PC-3 (cell line): ENCODE measurements at places on chromosomes 3 and 15. TPM values are rescaled to one million over a fixed set of nuclear protein-coding genes. Genes with fewer than 3 reads are reported as not detected.

GOLGA6L4 gene
- 0.73 and 1.2 TPM in 2 replicates for total RNA-seq

ECE2 gene
- not detected in 2 replicates for total RNA-seq

PAQR5 gene
- 12.2 and 16.5 TPM in 2 replicates for total RNA-seq

- no peak for DNase-seq
Observed at GRCh38 chr3:39453134-39453533, 14.3 kb upstream of the MOBP start.

- peak; percentile 15 for DNase-seq
Observed at GRCh38 chr3:124032311-124032880, 40.5 kb upstream of the ROPN1 start.

DNA sequence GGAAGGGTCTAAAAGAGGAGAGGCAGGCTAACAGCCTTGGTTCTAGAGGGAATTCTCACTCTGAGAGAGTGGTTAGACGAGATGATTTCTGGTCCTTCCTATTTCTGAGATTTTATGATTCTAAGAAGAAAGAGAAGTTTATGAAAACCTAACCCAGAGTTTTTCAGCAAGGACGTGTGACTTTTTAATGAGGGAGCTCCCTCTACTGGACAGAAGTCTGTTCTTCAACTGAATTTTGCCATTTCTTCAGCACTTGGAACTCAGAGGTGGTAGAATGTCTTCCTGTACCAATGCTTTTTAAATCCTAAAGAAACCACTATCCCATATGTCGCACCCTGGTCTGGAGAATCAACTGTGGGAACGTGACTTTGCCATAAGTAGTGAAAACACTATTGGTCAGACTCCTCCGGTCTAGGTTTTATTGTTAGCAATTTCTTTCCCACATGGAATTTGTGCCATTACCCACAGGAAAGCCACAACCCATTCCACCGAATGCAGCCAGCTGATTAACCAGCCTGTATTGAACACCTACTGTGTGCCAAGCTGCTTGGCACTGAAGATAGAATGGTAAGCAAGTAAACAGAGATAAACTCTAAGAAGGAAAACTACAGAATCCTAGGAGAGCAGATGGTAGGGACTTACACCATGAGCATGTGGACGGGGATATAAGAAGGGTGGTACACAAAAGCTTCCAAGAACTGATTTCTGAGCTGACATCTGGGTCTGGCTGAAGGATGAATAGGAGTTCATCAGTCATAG, 199.5 kb upstream of the LMCD1 start:
- peak; percentile 69 for DNase-seq

GRCh38 chr15:32803631-32804030, 85.8 kb downstream of the GREM1 start:
- peak; percentile 54 for DNase-seq

DNA sequence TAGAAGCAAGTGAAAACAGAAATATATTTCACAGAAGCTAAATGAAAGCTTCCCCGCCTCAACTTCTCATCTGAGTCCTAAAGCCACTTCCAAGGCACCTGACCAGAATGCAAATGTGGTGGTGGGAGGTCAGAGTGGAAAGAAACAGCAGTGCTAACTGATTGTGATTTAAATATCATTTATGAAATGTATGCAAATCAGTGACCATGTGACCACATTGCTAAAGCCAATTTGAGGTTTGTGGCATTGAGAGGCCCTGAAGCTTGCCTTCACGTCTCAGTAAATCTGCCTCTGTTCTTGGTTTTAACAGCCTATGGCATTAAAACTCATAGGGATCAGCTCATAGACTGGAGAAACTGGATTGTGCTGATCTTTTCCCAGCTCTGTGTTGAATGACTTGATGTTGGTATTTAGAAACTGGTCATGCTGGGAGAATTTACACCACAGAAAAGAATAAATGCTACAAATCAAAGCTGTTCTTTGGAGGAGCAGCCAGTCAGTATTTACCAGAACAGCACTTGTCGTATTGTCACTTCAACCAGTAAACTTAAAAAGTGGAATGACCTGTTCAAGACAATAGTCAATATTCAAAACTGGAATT, 481.4 kb upstream of the ALCAM start:
- peak; percentile 89 for DNase-seq

DNA sequence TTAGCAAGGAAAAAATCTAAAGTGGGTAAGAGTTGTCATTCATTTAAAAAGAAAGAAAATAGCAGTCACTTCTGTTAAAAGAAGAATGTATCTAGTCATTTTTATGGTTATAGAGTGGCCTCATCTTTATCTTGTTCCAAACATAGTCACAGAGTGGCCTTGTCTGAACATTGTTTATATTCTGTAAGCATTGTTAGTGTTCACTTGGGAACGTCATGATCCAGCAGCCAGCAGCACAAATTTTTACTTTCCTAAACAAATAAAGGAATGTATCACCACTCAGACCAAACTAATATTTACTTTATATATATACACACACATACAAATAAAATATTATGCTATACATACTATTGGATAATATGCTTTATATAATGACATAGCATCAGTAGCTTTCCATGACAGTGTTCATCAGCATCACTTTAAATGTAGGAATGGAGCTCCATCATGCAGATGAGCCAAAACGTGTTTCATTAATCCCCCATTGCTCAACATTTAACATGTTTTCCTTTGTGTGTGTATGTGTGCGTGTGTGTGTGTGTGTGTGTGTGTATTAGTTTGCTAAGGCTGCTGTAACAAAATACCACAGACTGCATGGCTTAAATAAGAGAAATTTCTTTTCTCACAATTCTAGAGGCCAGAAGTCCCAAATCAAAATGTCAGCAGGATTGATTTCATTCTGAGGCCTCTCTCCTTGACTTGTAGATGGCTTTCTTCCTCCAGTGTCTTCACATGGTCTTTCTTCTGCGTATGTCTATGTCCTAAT, 39.6 kb upstream of the GYG1 start:
- DNase-seq: peak; percentile 46

SLC9C1 gene
- not detected in 2 replicates for total RNA-seq

DNA sequence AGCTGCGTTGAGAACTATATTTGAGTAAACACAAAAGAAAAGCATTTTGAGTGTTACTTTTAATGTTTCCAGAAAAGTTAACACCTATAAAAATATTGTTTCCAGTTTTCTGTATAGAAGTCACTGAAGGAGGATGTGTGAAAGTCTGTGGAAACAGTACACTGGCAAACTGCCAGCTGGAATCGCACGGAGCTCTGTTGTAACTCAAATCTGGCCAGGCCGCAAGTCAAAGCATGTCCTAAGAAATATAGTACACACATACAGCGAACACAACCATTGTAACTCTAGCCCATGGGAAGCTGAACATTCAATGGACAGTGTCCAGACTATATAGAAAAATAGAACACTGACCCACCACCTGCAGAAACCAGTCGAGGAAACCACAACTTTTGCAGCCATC, 657.2 kb downstream of the FHIT start:
- peak; percentile 8 for DNase-seq

TMC3 gene
- total RNA-seq: not detected in 2 replicates

GPR171 gene
- not detected in 2 replicates for total RNA-seq

ADAMTS9 gene
- 0.55 TPM in 1 of 2 replicates, not detected in the other for total RNA-seq

GRCh38 chr3:69115731-69116130, 6.7 kb downstream of the LMOD3 start:
- DNase-seq: peak; percentile 62

RRP9 gene
- 95.0 and 112 TPM in 2 replicates for total RNA-seq

GRCh38 chr3:161108840-161109239, 3.7 kb upstream of the B3GALNT1 start:
- DNase-seq: peak; percentile 96

DNA sequence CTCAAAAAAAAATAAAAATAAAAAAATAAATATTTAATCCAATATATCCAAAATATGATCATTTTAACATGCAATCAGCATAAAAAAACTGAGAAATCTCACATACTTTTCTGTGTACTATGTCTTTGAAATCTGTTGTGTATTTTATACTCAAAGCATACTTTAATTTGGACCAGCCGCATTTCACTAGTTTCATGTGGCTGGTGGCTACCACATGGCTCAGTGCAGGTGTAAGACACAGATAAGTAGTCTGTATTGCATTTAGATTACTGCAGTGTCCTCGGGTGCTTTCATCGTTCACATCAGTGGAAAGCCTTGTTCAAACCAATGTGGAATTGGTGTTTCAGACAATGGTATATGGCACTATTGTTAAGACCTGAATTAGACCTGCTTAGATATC, 11.0 kb downstream of the CRTC3 start:
- no peak for DNase-seq

SCAP gene
- total RNA-seq: 84.7 and 95.6 TPM in 2 replicates

DNA sequence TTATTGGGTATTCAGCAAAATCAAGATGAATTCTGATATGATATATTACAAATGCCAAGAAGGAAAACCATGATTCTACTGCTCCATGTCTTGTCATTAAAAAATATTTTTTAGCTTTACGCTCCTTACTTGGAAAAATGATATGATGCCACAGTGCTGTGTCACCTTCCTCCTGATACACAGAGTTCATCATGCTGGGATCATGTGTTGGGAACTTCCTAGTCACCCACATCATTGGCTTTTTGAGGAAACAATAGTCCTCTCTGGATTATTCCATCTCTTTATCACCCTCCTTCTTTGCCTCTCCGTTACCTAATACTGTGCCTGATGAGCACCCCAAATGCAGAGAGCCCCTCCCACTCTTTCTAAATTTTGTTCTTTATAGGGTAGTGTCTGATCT, 94.3 kb upstream of the PFN2 start:
- DNase-seq: no peak
